ENCODE measurements at places on chromosomes 3 and 15. TPM values are rescaled to one million over a fixed set of nuclear protein-coding genes. Genes with fewer than 3 reads are reported as not detected.

GRCh38 chr15:78811825-78812183 is 540 bp upstream of the ADAMTS7 start:
- no peak for DNase-seq

DNA sequence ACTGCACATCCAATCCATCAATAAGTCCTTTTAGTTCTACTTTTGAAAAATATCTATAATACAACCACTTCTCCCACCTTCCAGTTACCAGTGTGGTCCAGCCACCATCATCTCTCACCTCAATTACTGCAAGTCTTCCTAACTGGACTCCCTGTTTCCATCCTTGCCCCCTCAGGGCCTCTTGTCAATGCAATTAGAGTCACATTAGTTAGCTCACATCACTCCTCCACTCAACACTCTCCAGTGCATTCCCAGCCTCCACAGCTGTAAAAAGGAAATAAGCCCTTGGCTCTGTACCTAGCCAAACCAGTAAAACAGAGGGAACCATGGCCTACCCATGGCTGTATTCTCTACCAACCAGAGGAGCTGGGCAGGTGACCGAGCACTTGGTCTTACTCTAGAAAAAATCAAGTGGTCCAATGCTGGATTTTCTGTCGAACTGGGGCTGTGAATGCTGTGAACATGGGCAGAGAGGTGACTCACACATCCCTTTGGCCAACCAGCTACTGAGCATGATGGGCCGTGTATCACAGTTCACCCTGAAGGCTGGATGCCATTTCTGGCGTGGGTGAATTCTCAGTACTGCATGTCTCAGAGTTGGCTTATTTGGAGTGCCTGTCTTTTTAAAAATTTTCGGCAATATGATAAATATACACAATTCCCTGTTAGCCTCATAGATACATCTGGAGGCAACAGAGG is 62.5 kb upstream of the C15orf61 start:
- DNase-seq = no peak

DNA sequence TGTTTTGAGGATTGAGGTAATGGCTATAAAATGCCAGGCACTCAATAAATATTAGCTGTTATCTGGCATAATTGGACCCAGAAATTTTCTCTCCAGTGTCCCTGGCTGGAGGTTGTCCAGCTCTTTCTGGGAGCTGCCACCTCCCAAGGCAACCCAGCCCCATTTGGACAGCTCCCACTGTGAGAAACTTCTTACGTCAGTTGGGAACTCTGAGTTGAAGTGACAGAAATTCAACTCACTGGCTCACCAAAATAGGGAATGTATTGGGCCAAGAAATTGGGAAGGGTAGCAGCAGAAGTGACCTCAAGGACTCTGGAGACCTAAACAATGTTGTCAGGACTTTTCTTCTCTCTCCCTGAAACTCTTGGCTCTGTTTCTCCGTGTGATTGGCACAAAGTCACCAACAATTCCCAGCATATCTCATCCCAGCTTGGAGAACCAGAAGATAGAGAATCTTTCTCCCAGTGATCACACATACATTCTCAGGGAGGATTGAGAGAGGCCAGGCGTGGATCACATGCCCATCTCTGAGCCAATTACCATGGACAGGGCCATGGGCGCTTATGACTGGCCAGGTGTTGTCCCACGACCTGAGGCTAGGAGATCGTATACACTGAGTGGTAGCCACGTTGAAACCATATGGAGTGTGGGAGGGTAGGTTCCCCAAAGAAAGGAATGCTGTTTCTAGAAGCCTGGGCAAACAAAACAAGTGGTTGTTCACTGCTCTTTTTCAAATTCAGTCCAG is 22.5 kb upstream of the HCN4 start:
- DNase-seq = no peak

DNA sequence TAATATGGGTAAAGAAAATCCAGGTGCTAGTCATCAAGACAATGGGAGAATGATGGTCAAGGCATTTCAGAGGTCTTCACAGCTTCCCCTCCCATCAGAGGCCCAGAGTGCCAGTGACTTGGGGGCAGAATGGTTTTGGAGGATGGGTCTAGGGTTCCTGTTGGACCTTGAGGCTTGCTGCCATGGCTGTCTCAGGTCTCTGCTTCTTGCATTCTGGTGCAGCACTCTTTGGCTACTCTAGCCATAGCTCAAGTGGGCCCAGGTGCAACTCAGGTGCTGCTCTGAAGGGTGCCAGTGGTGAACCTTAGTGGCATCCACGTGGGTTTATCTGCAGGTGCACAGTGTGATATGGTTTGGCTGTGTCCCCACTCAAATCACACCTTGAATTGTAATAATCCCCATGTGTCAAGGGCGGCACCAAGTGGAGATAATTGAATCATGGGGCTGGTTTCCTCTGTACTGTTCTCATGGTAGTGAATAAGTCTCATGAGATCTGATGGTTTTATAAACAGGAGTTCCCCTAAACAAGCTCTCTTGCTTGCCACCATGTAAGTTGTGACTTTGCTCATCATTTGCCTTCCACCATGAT is 48.5 kb upstream of the PEX5L start:
- no peak for DNase-seq

- DNase-seq = no peak
Measured at GRCh38 chr3:45174234-45174633, 28.1 kb upstream of the CDCP1 start.

DNA sequence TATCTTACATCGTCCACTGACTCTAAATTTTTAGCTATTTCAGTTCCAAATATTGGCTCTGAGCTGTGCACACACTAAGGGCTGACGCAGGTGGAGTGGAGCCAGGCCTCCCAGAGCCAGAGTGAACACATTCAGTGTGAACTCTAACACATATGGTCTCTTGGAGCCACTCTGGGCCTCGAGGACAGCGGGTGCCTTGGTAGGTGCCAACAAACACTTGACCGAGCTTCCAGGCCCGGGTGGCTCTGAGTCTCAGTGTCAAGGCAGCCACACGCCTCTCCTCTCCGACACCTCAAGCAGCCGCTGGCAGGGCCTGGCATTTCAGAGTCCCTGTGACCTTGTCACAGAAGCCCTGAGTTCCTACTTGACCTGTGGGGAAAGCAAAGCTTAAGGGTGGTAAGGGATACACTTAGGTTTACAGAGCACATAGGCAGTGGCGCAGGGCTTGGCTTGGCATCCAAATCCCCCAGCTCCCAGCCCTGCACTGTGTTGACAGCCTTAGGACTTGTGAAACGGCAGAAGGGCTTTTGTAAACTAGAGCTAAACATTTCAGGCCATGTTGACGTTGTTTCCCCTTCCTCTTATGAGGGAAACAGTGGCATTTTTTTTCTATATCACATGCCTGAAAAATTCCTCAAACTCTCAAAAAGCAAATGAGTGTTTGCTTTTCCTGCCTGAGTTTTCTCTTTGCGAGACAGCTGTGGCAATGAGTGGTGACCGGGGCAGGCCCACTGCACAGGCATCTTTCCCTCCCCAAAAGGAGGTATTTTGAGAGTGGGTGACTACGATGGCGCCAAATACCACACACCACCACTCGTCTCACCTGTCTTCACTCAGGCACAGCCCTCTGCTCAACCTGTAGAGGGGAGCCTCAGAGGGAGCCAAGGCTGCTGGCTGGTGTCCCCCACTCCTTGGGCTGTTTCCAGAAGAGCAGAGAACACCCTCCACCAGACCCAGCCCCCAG is 60.8 kb downstream of the DAPK2 start:
- DNase-seq = no peak

- no peak for DNase-seq
Measured at GRCh38 chr3:45972534-45973402, 22.9 kb downstream of the FYCO1 start.

DNA sequence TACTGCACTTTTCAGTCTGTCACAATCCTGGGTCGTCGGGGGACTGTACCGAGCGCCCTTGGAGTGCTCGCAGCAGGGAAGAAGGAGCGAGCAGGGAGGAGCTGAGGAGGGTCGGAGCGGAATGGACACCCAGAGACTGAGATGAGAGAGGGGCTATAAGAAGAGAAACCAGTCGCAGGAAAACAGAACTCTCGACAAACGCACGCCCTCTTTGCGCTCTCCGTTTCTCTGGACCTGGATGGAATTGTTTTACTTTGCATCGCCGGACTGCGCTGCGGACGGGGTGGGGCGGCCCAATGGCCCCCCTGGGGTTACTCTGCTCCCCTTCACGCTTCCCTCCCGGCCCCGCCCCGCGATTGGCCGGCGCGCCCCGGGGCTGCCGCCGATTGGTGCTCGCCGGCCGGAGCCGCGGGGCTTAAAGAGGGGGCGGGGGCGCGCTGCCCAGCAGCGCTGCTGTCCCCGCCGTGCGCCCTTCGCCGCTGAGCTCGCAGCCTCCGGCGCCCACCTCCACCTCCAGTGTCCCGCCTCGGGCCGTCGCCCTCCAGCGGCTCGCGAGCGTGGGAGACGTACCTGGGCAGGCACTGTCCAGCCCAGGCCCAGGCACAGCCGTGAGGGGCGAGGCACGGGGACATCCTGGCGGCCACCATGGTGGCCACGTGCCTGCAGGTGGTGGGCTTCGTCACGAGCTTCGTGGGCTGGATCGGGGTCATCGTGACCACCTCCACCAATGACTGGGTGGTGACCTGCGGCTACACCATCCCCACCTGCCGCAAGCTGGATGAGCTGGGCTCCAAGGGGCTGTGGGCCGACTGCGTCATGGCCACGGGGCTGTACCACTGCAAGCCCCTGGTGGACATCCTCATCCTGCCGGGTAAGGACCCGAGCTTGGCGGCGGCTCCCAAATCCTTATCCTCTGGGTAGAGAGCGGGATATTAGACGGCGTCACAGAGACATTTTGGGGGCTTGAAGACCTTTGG is at the start of gene CLDN11:
CLDN11 (plus strand) TSS at position 447 of the 977 bp plus-strand sequence; CDS start at position 646, 199 bp downstream.
- no peak for DNase-seq

- DNase-seq = no peak
Measured at GRCh38 chr3:145673838-145674237, 487.1 kb downstream of the PLOD2 start.

- DNase-seq = no peak
Measured at GRCh38 chr3:49568965-49569364, 14.7 kb downstream of the BSN start.

GRCh38 chr3:38479431-38480092 is 16.6 kb upstream of the EXOG start:
- DNase-seq = peak; percentile 21

DNA sequence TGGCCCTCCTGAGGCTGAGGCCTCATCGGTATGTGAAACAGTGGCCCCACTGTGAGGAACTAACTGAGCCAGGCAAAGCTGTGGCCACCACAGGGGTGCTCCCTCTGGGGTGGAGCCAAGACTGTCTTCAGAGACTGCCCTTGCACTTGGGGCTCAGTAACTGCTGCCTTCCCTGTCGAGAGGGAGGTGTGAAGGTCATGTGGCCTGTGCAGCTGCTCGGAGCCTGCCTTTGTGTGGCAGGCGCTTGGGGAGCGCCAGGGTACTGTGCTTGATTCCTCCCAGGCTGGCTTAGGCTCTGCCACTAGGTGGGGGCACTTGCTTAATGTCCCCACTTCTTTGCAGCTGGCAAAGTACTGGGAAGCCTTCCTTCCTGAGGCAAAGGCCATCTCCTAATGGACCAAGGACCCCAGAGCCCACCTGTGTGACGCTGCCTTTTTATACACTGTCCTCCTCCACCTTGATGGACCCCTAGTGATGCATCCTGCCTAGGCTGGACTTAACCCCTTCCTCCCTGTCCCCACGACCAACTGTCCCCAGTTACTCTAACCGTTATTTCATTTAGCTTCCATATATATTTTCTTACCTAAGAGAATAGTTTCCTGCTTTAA is 14.2 kb upstream of the SNX22 start:
- no peak for DNase-seq

- no peak for DNase-seq
Measured at GRCh38 chr3:120524171-120524923, 71.8 kb upstream of the NDUFB4 start.

DNA sequence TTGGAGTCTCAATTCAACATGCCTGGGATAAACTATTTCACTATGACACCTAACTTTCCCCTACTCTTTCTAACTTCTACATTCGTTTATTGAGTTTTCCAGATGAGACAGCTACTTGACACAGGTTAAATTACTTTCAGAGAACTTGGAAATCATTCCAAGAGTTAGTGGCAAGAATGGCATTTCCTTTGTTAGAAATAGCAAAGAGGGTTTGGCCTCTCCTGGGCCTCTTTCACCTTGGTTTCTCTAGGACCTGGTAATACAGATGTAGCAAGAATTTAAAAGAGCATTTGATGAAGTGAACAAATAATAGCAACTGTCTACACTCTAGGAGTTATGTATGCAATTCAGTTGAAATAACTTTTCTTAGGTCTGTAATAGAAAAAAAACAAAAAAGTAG is 748.9 kb downstream of the MECOM start:
- no peak for DNase-seq

DNA sequence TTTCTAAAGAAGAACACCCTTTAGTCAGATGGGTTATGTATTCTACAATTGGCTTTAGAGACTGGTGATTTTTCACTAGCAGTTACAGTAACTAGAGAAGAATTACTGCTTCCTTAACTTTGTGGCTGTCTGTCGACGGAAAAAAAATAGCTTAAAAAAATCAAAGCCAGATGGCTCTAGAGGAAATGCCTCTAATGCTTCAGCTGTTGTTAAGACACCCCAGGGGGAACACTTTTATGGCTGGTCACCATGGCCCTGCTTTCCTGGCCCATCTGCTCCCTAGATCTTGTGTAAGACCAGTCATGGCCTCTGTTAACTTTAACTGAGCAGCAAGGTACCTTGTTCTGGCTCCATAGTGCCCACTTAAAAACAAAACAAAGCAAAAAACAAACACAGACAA is 198.6 kb upstream of the PLSCR5 start:
- DNase-seq = no peak

DNA sequence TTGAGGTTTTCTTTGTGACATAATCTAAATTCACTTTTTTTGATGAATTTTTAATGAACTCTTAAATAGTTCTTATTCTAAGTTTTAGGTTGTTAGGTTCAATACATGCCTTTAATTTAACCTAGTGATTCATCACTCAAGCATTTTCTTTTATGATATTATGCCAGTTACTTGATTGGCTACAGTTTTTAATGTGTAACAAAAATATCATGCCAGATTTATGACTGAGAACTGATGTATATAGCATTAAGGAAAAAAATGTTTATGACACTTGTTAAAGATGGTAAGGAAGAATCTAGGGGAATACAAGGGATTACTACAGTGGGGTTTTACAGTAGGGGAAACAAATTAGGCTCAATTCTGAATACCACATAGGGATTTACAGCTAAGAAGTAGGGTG is 103.1 kb downstream of the VGLL3 start:
- DNase-seq = no peak

GRCh38 chr3:53109190-53109589 is 21.0 kb downstream of the RFT1 start:
- peak; percentile 43 for DNase-seq

GRCh38 chr3:140736863-140737460 is 59.1 kb downstream of the TRIM42 start:
- DNase-seq = no peak

Gene CDC25A
- 50.9 TPM for total RNA-seq

Gene EPM2AIP1
- total RNA-seq = 18.2 TPM

Gene PLCB2
- total RNA-seq = 88.5 TPM

Gene ANKRD34C
- not detected for total RNA-seq

Gene CYP8B1
- total RNA-seq = not detected

Gene TBC1D2B
- 64.7 TPM for total RNA-seq

Gene THRB
- total RNA-seq = not detected

Gene LMAN1L
- 0.93 TPM for total RNA-seq

Gene PLSCR5
- not detected for total RNA-seq

Measured in activated T-helper 1 cell treated with anti-CD3 and anti-CD28 coated beads, Interleukin-12 subunit alpha, Interleukin-12 subunit beta, Interleukin-2, Interleukin-4 antibody, amounts not matched to agents 30 ng/mL and 10 ng/mL and 1 ng/mL, durations not matched to agents 14 hours and 24 hours and 36 hours (primary cell).